Right ventricle myocardium inferior (tissue), 1 donor: ENCODE measurements at places on chromosomes 5 and 9. TPM values are rescaled to one million over a fixed set of nuclear protein-coding genes. Genes with fewer than 3 reads are reported as not detected.

The FGF10 gene
- total RNA-seq: 4.4 TPM

GRCh38 chr5:94388773-94389514 is 229.5 kb downstream of the KIAA0825 start:
- DNase-seq: no peak

The CETN3 gene
- 27.9 TPM for total RNA-seq

GRCh38 chr9:72984991-72985390 is 32.1 kb upstream of the ALDH1A1 start:
- no peak for DNase-seq

DNA sequence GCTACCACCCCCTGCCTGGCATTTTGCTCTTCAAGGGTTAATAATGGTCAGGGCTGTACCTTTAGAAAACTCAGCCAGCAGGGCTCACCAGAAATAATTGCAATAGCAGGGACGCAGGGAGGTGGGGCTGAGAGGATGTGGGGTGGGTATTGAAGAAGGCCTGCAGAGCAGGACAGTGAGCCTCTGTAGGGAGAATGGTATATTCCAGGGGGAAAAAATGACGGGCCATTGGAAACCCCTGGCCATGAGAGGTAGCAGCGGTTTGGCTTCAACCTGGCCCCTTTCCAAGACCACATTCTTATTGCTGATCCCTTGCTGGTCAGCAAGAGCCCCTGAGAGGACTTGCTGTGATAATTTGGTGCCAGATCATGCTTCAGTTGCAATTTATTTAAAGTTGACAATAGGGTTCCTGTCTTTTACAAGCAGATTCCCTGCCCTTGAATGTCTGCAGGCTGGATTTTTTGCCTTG is 36.7 kb upstream of the CTNNA1 start:
- DNase-seq: no peak

DNA sequence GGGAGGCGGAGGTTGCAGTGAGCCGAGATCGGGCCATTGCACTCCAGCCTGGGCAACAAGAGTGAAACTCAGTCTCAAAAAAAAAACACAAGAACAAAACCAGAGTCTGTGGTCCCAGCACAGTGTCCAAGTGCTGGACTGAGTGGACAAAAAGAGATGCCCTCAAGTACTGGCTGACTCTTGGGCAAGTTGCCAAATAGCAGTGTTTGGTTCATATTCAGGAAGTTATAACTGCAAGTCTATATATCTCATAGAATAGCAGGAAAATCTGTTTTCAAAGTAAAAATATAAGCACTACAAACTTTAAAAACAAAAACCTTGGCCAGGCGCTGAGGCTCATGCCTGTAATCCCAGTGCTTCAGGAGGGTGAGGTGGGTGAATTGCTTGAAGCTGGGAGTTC is 7.3 kb downstream of the HABP4 start:
- DNase-seq: no peak

DNA sequence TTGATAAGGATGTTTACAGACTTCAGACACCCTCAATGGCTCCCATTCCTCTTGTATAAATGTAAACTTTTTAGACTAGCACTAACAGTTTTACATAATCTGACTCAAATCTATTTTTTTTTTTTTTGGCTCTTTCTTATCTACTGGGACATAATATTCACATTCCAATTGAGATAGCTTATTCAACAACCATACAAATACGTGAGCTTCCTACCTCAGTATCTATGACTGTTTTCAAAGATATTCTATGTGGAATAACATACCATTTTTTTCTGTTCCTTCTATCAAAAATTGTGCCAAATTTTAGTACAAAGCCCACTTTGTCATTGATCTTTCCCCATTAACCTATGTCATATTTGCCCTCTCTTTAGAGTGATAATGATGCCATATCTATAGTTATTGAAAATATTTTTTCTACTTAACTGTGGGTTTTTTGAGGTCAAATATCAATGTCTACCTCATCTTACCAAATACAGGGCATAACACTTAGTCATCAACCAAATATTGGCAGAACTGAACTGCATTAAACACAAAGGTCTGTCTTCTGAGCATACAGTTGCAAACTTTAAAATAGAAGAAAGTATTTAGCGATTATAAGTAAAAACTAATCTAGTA is 482.6 kb downstream of the PTPRD start:
- DNase-seq: no peak

DNA sequence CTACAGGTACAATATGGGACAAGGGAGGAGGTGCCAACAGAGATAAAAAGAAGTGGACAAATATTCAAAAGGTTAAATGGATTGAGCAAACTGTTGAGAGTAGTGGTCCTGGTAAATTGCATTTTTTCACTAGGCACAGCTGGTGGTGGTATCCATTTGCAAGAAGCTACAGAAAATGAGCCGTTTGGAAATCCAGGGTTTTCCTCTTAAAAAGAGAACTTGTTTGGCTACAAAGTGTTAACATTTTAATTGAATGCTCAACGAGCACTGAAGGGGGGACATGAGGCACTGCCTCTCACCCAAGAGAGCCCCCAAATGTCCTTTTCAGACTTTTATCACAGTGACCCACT is 491 bp upstream of the ZCCHC9 start:
- DNase-seq: no peak

DNA sequence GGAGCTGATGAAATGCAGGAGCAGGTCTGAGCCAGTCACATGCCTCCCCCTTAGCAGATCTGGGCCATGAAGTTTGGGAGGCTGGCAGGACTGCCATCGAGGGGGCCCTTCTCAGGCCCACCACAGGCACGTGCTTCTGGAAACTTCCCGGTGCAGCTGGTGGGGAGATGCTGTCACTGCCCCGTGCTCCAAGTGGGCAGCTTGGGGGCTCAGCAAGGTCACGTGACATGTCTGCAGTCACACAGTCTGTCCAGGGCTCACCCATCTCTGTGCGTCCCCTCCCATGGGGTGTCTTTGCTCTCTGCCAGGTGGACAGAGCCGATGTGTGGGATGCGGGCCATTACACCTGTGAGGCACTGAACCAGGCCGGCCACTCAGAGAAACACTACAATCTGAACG is 79.4 kb upstream of the ASS1 start:
- no peak for DNase-seq

DNA sequence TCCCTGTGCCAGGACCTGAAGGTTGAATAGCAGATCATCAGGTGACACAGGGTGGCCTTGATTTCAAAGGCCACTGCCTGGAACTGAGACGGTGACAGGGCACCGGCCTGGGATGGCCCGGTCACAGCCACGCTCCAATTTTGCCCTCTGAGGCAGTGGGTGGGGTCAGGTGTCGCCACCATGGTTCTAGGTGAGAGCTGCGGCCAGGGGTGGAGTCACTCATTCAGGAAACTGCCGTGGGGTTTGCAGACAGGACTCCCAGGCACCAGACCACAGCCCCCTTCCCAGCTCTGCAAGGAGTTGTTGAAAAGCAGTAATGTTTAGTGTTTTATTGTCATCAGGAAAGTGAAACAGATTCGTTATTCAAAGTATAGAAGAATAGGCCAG is 17.3 kb upstream of the RNU6ATAC start:
- peak; percentile 18 for DNase-seq

DNA sequence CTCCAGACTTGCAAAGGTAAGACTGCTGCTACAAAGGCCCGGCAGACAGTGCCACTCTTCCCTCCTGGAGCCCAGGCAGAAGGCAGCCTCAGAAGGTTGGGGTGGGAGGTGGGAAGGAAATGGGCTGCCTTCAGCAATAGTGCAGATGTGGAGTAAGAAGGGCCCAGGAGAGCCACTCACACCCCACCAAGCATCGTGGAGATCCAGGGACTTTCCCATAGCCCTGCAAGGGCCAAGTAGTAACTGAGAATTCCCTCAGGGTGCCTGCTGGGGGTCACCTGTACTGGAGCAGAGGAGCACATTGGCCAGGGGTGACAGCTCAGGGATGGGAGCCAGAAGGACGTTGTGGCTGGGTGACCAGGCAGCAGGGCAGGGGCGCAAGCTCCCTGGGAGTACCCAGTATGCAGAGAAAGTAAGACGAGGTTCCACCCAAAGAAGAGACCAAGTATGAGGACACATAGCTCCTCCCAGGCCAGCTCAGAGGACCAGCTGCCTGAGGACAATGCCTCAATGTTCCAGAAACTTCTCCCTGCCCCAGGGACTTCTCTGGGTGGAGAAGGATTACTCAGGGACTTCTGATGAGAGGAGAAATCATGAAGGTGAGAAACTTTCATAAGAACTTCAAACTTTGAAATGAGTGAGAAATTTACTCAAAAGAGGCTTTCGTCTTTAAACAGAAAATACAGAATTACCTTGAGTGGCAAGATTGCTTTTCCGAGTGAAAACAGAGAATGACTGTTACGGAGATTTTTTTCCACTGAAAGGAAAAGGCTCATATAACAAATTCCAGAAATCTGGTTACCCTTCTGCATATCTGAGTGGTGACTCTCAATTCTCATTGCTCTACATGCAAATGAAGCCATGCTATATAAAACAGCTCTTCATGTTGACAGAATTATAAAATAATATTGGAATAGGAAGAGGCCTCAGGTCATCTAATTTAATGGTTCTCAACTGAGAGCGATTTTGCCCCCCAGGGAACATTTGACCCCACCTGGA is 87.9 kb upstream of the TRIO start:
- DNase-seq: no peak

DNA sequence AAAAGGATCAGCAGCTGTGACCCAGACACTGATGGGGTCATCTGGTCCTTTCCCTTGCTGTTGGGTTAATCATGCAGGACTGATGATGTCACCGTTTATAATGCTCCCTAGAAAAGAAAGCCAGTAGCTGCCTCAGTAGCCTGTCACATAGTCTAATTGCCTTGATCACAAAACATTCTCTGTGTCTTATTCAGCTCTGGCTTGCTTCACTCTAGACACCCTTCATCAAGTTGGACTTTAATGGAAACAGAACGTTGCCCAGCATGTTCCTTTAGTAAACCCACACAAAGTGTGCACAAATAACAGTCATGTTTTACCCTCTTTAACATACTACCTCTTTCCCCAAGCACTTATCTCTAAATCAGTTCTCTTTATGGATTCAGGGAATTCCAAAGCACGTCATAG is 170.8 kb downstream of the SGCD start:
- DNase-seq: no peak

GRCh38 chr5:93247105-93247504 is 333.9 kb downstream of the NR2F1-AS1 start:
- no peak for DNase-seq

GRCh38 chr9:83334320-83334719 is 203.9 kb downstream of the FRMD3 start:
- peak; percentile 91 for DNase-seq

The MYMK gene
- not detected for total RNA-seq

The COL15A1 gene
- 58.3 TPM for total RNA-seq

DNA sequence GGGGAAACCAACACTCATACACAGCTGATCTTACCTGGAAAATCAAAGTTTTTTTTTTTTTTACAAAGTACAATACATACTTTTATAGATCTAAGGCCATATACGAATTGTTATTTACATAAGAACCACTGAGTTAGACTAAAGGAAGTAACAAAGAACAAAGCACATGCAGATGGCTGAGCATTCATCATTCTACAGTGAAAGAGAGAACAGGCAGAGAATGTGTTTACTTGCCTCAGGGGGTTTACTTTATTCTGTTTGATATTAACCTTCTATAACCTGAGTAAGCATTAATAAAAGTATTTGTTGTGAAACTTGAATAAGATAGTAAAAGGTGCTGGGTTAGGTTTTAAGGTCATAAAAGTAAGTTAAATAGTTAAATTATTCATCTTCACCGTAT is 54.7 kb downstream of the SLC38A9 start:
- DNase-seq: no peak

DNA sequence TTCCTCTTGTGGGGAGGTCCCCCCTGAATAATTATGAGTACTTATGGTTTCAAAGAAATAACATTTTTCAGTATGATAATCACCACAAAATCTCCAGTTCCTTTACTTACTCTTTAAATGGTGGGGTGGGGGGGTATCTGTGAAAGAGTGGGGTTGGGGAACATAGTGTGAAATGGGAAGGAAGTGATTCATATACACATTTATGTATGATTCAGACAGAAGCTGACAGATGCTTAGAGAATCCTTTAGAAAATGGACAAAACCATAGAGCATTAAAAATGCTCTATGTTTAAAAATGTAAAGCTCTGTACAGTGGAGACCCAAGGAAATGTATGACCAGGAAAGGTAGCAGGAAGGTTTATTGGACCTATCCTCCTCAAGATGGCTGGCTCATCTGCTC is 267.5 kb upstream of the GRIA1 start:
- no peak for DNase-seq

DNA sequence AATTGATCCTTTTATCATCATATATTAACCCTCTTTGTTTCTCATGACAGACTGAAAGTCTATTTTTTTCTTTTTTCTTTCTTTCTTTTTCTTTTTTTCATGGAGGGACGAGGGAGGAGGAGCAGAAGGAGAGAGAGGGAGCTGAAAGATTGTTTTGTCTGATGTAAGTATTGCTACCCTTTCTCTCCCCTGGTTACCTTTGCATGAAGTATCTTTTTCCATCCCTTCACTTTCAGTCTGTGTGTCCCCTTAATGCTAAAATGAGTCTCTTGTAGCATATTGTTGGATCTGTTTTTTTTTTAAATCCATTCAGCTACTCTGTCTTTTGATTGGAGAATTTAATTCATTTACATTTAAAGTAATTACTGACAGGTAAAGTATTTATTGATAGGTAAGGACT is 27.5 kb upstream of the SERINC5 start:
- no peak for DNase-seq

GRCh38 chr9:37229882-37230482 is 109.6 kb downstream of the ZCCHC7 start:
- DNase-seq: no peak

GRCh38 chr9:136170006-136170901 is 34.7 kb downstream of the LHX3 start:
- peak; percentile 53 for DNase-seq

GRCh38 chr9:135671591-135672041 is 8.5 kb downstream of the LCN9 start:
- DNase-seq: no peak

GRCh38 chr9:132595319-132595718 is 12.9 kb downstream of the BARHL1 start:
- DNase-seq: no peak
